Stimulated activated CD8-positive, alpha-beta memory T cell treated with anti-CD3 and anti-CD28 coated beads, Interleukin-15, amount 100 ng/mL, for 4 hours (primary cell): ENCODE measurements at places on chromosomes 5 and 9.

- DNase-seq, result no peak
Observed at GRCh38 chr5:135181653-135182052, 147.6 kb upstream of the PITX1 start.

DNA sequence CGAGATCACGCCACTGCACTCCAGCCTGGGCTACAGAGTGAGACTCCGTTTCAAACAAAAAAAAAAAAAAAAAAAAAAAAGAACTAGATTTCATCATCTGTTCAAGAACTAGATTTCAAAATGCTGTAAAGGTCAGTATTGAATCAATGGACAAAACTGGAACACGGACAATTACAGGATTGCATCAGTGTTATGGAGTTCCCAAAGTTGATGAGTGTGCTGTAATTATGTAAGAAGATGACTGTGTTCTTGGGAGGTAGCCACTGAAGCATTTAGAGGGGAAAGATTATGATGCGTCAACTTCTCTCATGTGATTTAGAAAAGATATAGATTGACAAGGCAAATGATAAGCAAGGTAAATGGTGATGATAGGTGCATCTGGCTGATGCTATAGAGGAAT, 6.5 kb downstream of the FAM240B start:
- DNase-seq, result no peak

GRCh38 chr9:134882204-134882785, 1.7 kb downstream of the FCN2 start:
- no peak for DNase-seq

DNA sequence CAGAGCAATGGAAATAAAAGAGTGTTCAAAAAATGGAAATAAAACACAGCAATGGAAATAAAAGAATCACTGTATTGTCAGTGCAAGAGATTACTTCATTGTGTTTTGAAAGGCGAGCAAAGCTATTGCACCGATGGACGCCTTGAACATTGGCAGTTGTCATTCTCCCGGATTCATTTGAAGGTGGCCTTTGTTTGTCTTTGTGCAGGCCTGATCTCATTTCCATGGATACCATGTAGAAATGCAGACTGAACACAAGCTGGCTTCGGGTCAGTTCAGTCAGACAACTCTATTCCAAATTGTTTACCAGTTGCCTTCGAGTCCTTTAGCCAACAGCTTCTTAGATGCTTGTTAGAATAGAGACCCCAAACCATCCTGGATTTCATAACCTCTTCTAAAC, 8.3 kb downstream of the ITGA2 start:
- DNase-seq, result no peak
